CD4-positive, alpha-beta T cell treated with Interferon alpha-2 for 1 hour (primary cell): ENCODE measurements at places on chromosomes 5 and 9.

DNA sequence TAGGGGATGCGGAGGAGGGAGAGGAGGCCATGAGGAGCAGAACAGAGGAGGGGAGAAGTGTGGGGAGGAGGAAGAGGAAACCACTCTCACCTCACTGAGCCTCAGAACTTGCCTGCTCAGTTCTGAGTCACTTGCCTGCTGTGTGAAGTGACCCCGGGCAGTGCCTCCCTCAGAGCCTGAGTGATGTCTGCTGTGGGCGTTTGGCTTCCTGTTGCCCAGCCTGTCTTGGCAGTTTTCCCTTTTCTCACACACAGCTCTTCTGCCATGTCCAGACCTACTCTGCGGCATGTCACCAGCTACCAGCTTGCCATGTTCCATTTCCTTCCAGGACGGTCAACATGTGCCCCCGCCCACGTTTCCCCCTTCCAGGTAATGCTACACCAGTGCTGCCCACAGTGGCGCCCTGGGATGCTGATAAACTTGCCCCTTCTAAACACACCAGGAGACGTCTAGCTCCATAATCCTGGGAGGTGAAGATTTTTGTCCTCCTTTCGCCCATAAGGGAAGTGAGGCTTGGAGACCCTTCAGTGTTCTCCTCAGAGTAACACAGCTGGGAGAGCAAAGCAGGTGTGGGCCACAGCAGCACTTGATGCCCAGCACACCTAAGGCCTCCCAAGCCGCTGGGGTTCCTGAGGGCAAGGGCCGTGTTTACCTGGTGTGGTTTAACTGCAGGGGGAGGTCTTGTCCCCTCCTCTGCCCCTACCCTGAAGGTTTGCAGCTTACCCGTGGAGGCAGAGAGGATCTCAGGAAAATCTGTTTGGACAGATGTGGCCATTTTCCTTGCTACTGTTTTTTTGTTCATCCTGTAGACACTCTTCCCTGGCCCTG is 63.8 kb upstream of the RNF130 start:
- no peak for DNase-seq

- DNase-seq = no peak
Measured at GRCh38 chr9:94782355-94783101, 56.0 kb downstream of the AOPEP start.

DNA sequence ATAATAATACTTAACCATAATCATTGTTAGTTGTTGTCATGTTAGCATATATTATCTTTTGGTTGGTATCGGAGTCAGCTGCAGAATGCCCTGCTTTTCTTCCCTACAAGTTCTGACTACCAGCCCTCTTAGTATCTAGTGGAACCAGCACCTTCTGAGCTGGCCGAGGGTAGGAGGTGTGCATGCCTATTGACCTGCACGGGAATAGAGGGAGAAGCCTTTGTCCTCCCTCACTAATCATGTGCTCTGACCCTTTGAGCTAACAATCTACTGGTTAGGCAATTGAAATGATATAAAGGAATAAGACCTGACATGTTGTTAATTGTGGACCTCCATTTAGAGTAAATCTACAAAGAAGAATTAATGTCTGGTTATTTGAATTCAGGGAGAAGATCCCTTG is 4.1 kb downstream of the PCSK5 start:
- DNase-seq = no peak

DNA sequence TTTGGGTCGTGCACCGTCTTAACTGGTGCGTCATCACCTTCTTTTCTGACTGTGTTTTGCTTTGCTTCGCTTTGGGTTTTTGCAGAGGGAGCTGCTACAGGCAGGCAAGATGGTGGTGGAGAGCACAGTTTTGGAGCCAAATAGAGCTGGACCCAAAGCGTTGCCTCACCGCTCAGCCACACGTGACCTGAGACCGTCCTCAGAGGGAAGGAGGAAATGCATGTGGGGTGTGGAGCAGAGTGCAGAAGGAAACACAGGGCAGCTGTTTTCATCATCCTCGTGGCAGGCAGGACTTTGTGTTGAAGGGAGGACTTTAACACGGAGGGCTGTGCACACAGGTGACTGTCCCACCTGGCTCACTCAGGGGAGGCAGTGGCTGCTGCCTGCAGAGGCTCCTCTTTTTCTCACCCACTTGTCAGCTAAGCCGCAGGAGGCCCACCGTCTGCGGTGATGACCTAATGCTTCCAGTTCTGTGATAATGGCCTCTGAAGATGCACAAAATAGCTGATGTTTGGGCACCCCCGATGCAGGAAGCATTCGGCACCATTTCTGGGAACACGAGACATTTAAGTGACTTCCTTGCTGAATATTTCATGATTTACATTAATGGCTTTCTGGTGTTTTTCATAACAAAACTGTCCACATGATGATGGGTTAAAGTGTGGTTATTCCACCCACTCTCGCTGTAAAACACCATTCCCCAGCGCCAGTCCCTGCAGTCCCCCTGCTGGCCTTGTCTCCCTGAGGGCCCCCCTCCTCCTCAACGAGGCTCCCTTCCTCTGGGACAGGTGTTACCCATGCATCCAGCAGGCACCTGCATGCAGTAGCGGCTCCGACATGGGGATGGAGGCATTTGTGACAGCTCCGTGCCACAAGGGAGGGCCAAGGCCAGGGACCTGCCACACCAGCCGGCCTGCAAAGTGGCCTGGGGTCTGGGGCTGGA is 12.4 kb upstream of the UBAC1 start:
- DNase-seq = peak; percentile 41

GRCh38 chr5:135221187-135221473 is 177.9 kb downstream of the MACROH2A1 start:
- no peak for DNase-seq

DNA sequence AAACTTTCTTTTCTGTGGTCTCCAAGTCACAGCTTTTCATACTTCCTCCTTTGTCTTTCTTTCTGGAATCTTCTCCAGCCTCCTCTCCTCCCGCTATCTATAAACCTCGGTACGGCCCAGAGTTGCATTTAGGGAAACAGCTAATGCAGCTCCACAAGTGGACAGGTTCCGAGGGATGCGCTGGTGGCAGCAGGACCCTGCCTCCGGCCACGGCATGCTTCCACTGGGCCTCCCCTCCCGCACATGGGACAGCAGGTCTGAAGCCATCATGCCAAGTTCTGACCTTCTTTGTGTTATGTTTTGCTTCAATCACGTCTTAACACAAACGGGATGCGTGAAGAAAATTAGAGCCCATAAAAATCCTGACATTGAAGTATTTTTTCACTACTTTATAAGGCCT is 136.9 kb downstream of the IRX2 start:
- DNase-seq = no peak

DNA sequence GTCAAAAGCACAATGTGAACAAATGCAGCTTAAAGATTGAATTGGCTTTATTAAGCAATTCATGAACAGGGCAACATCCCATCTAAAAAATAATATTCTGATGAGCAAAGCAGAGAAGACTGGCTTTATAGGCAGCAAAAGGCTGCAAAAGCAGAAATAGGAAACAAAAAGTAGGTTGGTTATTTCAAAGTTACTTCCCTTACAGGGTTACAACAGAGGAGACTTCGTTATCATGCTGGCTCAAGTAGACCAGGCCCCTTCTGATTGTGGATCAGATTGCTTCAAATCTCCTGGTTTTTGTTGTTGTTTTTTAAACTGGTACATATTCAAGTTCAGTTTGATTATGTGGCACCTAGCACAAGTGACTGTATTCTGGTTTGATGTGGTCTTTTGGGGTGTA is 73.1 kb downstream of the MAN2A1 start:
- DNase-seq = no peak

- no peak for DNase-seq
Measured at GRCh38 chr5:140115186-140115500, 1.2 kb downstream of the PURA start.

DNA sequence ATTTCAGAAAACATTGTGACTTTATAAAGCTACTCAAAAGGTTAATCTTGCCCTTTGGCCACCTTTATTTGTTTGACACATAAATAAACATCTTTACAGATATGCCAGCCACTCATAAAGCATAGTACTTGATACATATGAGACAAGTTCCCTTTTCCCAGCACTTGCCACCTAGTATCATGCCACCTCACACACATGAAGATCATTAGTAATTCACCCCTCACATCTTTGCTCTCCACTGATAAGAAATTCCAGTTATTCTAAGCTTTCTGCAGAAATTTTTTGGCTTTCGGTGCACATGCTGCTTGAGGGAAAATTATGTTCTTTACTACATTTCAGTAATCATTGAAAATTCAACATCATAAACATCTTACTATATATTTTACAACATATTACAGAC is 59.1 kb downstream of the DEPDC1B start:
- DNase-seq = no peak

DNA sequence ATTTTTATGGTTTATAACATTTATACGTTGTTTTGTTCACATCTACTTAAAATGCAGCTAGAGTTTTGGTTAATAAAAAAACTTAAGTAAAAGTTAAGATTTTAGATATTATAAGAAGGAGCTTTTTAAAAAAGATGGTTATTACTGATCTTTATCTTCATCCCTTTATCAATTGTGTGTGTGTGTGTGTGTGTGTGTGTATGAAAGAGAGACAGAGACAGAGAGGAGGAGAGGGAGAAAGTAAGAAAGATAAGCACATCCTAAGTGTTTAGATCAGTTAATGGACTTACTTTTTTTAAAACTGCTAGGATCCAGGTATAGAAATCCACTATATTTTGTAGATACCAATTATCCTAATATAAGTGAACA is 45.8 kb upstream of the RICTOR start:
- DNase-seq = no peak

DNA sequence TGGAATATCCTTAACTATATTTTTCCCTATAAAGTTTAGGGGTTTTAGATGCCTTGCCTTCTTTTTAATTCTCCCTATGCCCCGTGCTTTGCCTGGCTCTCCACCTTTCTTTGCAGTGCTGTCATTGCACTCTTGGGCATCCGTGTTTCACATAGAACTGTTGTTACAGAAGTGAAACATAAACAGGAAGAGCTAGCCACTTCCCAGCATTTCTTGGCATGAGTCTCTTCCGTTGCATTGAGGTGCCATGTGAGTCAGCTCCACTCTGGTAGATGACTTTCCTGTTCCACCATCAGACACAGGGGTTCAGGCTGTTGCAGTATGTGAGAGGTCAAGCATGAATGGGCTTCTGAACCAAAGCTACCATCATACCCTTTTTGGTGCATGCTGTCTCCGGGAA is 73.4 kb downstream of the ANGPTL2 start:
- DNase-seq = peak; percentile 49

- DNase-seq = no peak
Measured at GRCh38 chr5:111968459-111968858, 211.5 kb upstream of the NREP start.

DNA sequence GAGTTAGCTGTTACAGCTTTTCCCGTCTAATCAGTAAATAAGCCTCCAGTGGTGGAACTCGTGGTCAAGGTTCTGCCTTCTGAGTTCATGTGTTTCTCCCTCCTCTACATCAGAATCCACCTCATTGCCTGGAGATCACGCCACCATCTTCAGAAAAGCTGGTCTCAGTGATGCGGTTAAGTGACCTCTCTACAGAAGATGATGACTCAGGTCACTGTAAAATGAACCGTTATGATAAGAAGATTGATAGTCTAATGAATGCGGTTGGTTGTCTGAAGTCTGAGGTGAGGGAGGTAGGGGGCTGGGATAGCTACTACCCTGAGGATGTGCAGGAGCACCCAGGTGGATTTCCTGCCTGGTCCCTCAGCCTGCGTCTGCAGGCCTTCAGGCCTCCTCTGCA is 13.3 kb downstream of the ODF2 start:
- DNase-seq = no peak

GRCh38 chr5:128478386-128479368 is 59.4 kb downstream of the FBN2 start:
- no peak for DNase-seq

DNA sequence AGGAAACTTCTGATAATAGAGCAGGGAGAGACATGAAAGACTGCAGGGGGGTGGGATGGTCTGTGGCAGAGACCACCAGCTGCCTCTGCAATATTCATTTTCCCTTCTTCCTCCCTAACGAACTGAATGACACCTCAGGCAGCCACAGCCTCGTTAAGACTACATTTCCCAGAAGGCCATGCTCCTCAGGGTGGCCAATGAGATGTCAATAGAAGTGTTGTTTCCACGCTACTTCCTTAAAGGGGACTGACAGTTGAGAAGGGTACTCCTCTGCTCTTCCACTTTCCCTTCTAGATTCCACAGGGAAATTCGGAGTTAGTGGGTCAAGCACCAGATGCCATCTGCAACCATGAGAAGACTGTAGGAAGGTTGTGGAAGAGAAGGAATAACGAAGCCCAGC is 52.0 kb upstream of the DAPK1 start:
- DNase-seq = peak; percentile 43

GRCh38 chr5:157476702-157477408 is 16.8 kb downstream of the NIPAL4 start:
- DNase-seq = peak; percentile 61

DNA sequence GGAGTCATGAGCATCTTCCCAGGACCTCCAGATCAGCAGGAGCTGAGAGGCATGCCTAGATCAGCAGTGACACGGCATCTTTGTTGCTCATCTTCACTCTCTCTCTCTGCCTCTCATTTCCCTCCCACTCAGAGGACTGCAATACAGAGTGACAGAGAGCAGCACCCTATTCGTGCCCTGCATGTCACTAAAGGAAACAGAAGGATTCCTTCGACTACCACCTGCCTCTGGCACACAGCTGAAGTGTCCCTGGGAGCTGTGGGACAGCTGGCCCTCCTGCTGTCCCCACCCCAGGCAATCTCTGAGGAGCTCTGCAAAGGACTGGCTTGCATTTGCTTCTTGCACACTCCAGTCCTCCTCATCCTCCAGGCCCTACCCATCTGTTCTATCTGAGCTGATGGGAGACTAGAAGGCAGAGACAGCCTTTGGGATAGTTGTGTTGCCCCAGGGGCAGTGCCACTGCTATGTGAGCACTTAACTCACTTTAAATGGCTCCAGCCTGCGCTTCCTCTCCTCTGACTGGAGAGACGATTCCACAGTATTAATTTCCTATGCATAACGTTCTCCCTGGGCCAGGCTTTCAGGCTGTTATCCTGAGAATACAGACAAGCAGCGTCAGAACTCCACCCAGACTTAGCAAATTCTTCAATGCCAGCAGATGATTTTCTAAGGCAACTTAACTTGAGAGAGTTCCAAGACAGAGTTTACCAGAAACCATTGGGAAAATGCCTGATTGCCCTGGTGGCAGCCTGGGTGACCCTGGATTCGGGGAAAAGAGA is 167.6 kb upstream of the MAP1B start:
- DNase-seq = no peak

DNA sequence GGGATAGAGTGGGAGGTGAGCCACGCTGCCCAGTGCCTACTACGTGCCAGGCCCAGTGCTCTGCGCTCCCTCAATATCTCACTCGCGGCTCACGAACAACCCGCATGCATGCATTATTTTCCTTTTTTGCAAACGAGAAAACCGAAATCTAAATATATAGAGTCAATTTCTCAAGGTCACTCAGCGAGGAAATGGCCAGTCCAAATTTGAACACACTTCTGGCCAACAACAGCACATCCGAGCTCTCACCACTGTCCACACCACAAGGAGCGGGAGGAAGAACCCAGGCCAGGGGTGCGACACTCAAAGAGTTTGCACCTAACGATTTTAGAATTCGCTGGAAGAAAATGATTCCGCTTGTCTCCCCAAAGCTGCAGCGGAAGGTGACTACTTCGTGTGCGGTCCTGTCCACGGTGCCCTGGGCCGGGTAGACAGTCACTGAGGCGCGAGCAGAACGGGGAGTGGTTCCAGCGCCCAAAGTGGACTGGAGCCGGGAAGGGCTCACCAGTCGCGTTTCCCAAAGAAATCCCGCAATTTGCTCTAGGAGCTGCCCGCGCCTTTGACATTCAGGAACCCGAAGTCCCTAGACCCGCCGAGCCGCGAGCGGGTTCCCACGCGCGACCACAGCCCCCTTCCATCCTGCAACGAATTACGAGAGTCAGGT is 1.1 kb upstream of the TLX3 start:
- no peak for DNase-seq
